HFFc6 (cell line): ENCODE measurements at places on chromosomes 5 and 9. TPM values are rescaled to one million over a fixed set of nuclear protein-coding genes. Genes with fewer than 3 reads are reported as not detected.

DNA sequence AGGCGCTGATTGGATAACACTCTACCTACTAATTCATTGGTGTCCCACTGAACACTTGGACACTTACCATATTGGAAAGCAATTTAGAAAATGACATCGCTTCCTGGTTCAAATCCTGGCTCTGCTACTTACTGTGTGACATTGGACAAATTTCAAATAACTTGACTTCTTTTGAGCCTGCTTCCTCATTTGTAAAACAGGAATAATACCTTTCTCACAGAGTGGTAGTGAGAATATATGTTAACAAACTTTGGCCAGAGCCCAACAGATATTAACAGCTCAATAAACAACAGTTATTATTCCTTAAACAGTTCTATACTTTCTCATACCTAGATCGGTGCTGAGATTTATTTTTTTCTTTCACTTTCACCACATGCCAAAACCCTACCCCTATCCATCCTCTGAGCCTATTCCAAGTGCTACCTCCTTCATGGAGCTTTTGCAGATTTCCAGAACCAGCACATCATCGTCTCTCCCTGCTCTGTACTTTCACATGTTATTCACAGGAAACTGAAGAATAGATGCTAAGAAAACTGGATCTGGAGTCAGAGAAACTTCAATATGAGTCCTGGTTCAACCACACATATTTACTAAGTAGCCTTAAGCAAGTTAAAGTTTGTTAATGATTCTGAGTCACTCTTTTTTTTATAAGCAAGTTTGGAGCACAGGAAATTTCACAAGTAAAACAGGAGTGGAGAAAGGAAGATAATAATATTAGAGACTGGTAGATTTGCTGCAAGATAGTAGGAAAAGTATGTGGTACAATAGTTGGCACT is 92.3 kb downstream of the STRBP start:
- peak; percentile 32 for DNase-seq

The IL13 gene
- total RNA-seq, result not detected in 3 replicates

The TLE1 gene
- total RNA-seq, result 6.7 to 13.7 TPM (median 6.7 TPM) in 3 replicates

DNA sequence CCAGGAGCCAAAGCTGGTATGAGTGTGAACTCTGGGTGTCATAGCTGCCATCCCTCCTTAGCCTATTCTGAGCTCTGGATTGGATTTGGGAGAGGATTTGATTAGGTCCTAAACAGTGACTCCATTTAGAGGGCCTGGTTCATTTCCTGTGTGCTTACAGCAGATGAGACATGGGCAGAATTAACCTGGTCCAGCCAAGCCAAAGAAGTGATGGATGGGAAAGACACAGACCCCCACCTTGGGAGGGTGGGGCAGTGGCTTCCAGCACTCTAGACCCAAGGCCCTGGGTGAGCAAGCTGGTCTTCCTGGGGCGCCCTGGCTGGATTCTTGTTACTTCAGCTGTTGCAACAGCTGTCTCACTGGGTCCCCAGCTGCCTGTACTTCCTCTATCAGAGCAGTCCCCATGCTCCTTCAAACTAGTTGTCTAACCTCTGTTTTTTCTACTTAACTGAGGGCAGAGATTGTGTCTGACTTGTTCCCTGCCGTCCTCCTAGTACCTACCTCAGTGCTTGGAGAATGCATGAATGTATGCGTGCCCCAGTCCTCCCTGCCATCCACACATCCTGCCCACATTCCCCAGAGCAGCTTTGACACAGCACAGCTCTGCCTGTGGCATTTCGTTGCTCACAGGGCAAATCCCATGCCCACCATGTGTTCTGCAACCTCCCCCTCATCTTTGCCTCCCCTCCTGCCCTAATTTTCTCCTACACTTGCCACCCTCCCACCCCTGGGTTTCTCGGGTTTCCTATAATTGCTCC is 115.9 kb downstream of the RGS3 start:
- no peak for DNase-seq

DNA sequence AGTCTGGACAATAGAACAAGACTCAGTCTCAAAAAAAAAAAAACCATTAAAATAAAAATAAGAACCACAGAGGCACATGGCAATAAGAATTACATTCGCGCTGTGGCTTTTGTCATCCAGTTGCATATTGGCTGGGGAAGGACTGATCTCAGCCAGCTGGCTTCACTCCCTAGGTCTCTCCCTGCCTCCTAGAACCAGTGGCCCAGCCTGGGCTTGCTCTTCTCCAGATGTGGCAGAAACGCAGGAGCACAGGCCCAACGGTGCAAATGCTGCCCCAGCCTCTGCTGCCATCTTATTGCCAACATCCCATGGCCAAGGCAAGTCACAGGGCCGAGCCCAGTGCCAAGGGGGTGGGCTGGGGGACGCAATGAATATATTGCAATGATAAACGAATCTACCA is 37.0 kb downstream of the NKX2-5 start:
- DNase-seq, result no peak
